Fibroblast of the aortic adventitia (primary cell): ENCODE measurements at places on chromosomes 16 and 17. TPM values are rescaled to one million over a fixed set of nuclear protein-coding genes. Genes with fewer than 3 reads are reported as not detected.

SLC13A5 gene
- total RNA-seq, result not detected in 2 replicates

CACNG3 gene
- not detected in 2 replicates for total RNA-seq

CTRB1 gene
- not detected in 2 replicates for total RNA-seq

CIBAR2 gene
- not detected in 2 replicates for total RNA-seq

PSMB3 gene
- total RNA-seq, result 78.7 and 293 TPM in 2 replicates

GLP2R gene
- 0.16 TPM in 1 of 2 replicates, not detected in the other for total RNA-seq

CACNG1 gene
- not detected in 2 replicates for total RNA-seq

MPV17L gene
- 1.1 and 3.3 TPM in 2 replicates for total RNA-seq

MARVELD3 gene
- not detected in 2 replicates for total RNA-seq

HAP1 gene
- under 0.01 TPM in 1 of 2 replicates, not detected in the other for total RNA-seq

FOXN1 gene
- total RNA-seq, result not detected in 2 replicates

SYT17 gene
- total RNA-seq, result under 0.01 TPM in 1 of 2 replicates, not detected in the other

NOS2 gene
- 0.16 TPM in 1 of 2 replicates, not detected in the other for total RNA-seq

OR1A1 gene
- total RNA-seq, result not detected in 2 replicates

C16orf90 gene
- total RNA-seq, result not detected in 2 replicates

RPL19 gene
- total RNA-seq, result 944 and 2,108 TPM in 2 replicates

RNF222 gene
- not detected in 2 replicates for total RNA-seq

CCL23 gene
- not detected in 2 replicates for total RNA-seq

KIAA0513 gene
- 21.5 and 28.3 TPM in 2 replicates for total RNA-seq

RNU2-1 gene
- not detected in 2 replicates for total RNA-seq

KRTAP2-1 gene
- total RNA-seq, result not detected in 2 replicates

SMTNL2 gene
- total RNA-seq, result 0.16 TPM in 1 of 2 replicates, not detected in the other

GAST gene
- total RNA-seq, result not detected in 2 replicates

LUC7L gene
- total RNA-seq, result 37.0 and 82.3 TPM in 2 replicates

HOXB7 gene
- total RNA-seq, result 0.18 and 4.7 TPM in 2 replicates

USH1G gene
- total RNA-seq, result 0.49 TPM in 1 of 2 replicates, not detected in the other

CEMP1 gene
- total RNA-seq, result not detected in 2 replicates

SPATA22 gene
- total RNA-seq, result not detected in 2 replicates

DNAAF1 gene
- total RNA-seq, result 0.09 TPM in 1 of 2 replicates, not detected in the other

CD7 gene
- not detected in 2 replicates for total RNA-seq

TMC7 gene
- total RNA-seq, result 0.41 and 1.5 TPM in 2 replicates

KRTAP9-4 gene
- total RNA-seq, result not detected in 2 replicates

GCGR gene
- total RNA-seq, result not detected in 2 replicates

CTRL gene
- total RNA-seq, result 0.27 and 4.6 TPM in 2 replicates

SLC9A5 gene
- 0.65 and 1.4 TPM in 2 replicates for total RNA-seq

ZG16 gene
- total RNA-seq, result not detected in 2 replicates

CHD9NB gene
- 1.6 and 2.3 TPM in 2 replicates for total RNA-seq

HS3ST2 gene
- not detected in 2 replicates for total RNA-seq

TP53TG3B gene
- not detected in 2 replicates for total RNA-seq

FBXW10 gene
- under 0.01 TPM in 1 of 2 replicates, not detected in the other for total RNA-seq

HELZ gene
- total RNA-seq, result 46.5 and 97.0 TPM in 2 replicates

RPH3AL gene
- total RNA-seq, result 2.0 and 2.4 TPM in 2 replicates

RPRML gene
- not detected in 2 replicates for total RNA-seq

NPIPB13 gene
- 0.36 and 1.1 TPM in 2 replicates for total RNA-seq

RHOT2 gene
- total RNA-seq, result 24.4 and 34.5 TPM in 2 replicates

C1QTNF8 gene
- not detected in 2 replicates for total RNA-seq

ITGB4 gene
- total RNA-seq, result 0.09 and 0.16 TPM in 2 replicates

TAT gene
- not detected in 2 replicates for total RNA-seq

TBC1D3G gene
- not detected in 2 replicates for total RNA-seq

SDR42E2 gene
- total RNA-seq, result not detected in 2 replicates

SKAP1 gene
- not detected in 2 replicates for total RNA-seq

CHAD gene
- not detected in 2 replicates for total RNA-seq

INCA1 gene
- total RNA-seq, result 0.36 TPM in 1 of 2 replicates, not detected in the other

TP53TG3C gene
- total RNA-seq, result not detected in 2 replicates

GNG13 gene
- total RNA-seq, result not detected in 2 replicates

TNFSF13 gene
- 1.1 and 1.4 TPM in 2 replicates for total RNA-seq

PYY gene
- not detected in 2 replicates for total RNA-seq
